ENCODE measurements at places on chromosomes 5 and 9. TPM values are rescaled to one million over a fixed set of nuclear protein-coding genes. Genes with fewer than 3 reads are reported as not detected.

Gene ANKRA2
- total RNA-seq, result 12.4 TPM

Gene C9
- total RNA-seq, result not detected

Gene CEP120
- 7.4 TPM for total RNA-seq

Gene WHRN
- total RNA-seq, result not detected

Gene C8G
- total RNA-seq, result 5.2 TPM

Gene SH3GL2
- total RNA-seq, result not detected

Gene NUP214
- 28.5 TPM for total RNA-seq

Gene SPATA31A3
- not detected for total RNA-seq

Gene C1QTNF3
- total RNA-seq, result 1.00 TPM

Gene TXNDC8
- not detected for total RNA-seq

Gene CER1
- not detected for total RNA-seq

Gene PCDHB5
- total RNA-seq, result 1.5 TPM

Gene IL9
- not detected for total RNA-seq

Gene PIP5KL1
- total RNA-seq, result not detected

Gene MATR3
- total RNA-seq, result 188 TPM

Gene CCNI2
- total RNA-seq, result not detected

Gene ADGRD2
- total RNA-seq, result not detected

Gene AMBP
- total RNA-seq, result 3.2 TPM

Gene PRDM9
- not detected for total RNA-seq

All from gastrocnemius medialis (tissue), 4 donors.